GF-D8 (cell line): ENCODE measurements at places on chromosomes 3 and 15.
A peak's percentile ranks its signal among the peaks of the same experiment; 100 is the strongest.

GRCh38 chr15:83339396-83339795 is 54.9 kb upstream of the BNC1 start:
- DNase-seq, result no peak

- peak; percentile 56 for DNase-seq
Observed at GRCh38 chr15:31365655-31366127, 39.1 kb downstream of the KLF13 start.

DNA sequence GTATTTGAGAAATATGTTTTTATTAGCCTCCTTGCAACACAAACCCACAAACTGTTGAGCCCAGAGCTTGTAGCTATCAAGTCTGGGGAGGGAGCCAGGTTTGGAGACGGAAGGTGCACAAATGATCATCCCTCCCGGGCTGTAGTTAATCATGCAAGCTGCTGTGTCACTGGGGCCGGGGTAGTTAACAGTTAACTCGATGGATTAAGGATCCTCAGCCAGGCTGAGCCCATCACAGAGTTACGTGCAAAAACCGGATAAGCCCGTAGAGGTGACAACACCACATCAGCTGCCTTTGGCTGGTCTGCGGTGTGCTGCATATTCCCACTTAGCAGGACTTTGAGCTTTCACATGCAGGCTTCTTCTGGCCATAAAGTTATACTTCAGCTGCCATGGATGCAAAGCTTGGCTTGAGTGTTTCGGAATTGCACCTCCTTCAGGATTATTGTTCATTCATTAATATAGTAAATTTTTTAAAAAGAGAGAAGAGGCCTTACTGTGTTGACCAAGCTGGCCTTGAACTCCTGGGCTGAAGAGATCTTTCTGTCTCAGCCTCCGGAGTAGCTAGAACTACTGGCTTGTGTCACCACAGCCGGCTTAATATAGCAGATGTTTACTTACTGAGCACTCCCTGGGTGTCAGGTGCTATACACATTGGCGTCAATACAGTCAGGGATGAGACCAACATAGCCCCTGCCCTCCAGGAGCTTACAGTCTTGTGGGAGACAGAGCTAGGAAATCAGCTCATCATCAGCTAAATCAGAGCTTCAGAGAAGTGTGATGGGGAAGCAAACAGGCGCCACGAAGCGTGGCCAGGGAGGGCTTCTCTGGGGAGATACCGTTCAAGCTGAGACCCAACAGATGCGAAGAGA is 226.8 kb upstream of the BHLHE40 start:
- peak; percentile 97 for DNase-seq

DNA sequence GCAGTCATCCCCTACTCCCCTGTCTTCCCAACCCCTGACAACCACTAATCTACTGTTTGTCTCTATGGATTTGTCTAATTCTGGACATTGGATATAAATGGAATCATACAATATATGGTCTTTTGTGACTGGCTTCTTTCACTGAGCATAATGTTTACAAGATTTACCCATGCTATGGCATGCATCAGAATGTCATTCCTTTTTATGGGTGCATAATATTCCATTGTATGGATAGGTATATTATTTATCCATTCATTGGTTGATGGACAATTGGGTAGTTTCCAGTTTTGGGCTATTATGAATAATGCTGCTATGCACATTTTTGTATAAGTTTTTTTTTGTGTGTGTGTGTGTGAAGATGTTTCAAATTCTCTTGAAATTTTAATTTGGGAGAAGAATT is 16.6 kb upstream of the TTBK2 start:
- DNase-seq, result no peak
